ENCODE measurements at places on chromosomes 6 and 20.

GRCh38 chr6:13015379-13015681, 298.8 kb downstream of the PHACTR1 start:
- DNase-seq, result no peak

DNA sequence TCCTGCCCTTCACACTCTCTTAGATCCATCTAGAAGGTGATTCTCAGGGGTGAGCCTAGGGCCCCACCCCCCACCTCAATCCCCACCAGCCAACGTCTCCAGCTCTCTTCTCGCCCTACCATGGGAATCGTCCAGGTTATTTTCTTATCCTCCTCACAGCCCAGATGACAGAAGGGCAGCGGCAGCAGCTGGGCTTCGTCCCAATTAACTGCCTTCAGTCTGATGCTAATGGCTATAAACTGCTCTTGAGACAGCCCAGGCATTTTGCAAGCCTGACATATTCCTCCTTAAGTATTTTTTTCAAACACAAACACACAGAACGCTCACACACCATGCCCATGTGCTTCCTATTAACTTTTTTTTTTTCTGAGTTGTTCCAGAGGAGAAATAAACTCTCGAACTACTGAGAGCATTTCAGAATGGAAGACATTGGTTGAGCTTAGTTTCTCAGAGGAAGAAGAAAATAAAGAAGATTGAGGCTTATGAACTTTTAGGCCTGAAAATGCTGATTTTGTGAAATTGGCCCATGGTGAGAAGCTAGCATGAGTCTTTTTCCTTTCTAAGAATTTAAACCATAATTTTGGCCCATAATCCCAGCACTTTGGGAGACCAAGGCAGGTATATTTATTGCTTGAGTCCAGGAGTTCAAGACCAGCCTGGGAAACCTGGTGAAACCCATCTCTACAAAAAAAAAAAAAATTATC, 124.6 kb downstream of the EYA2 start:
- peak; percentile 42 for DNase-seq

DNA sequence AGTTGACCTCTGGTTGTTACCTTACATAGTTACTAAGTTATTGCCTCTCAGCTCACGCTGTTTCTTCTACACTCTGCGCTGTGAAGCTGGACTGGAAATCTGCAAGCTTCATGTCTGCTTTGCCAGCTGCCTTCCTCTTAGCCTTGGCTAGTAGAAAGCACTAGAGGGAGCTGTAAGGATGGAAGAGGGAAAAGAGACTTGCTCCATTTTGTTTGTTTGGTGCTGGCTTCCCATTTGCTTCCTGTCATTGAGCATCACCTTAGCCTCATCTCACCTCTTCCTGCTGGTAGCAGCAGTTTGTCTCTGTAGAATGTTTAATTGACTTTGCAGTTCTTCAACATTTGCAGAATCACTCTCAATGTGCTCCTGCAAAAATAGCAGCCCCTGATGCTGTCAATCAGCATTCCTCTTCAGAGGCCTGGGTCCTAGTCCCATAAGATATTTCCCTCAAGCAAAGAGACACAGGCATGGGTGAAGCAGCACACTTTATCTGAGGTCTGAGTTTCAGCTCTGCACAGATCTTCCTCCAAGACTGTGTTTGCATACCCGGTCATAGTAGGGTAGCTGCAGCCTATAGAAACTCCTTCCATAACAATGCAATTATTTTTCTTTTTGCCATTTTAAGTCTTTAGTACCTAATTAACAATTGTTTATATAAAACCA, 302.2 kb upstream of the EPHA7 start:
- no peak for DNase-seq

DNA sequence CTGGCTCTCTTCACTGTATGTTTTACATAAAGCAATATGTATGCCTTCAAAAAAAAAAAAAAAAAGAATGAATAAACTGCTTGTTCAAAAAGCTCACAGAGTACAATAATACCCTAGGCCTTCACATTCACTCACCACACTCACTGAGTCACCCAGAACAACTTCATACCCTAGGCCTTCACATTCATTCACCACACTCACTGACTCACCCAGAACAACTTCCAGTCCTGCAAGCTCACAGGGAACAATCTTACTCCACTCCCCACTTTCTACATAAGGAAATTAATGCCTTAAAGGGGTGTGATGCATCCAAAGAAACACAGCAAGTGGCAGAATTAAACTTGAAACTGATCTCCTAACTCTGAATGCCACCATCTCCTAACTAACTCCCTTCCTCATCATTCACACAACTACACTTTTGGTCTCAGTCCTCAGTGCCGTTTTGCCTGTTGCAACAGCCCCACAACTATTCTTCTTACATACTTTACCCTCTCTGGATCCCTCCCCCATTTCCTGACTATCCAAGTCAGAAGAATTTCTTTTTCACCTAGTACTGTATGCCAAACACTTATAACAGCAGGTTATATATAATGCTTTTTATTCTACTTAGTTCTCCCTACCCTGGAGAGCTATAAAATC, 34.2 kb downstream of the NHSL1 start:
- no peak for DNase-seq

DNA sequence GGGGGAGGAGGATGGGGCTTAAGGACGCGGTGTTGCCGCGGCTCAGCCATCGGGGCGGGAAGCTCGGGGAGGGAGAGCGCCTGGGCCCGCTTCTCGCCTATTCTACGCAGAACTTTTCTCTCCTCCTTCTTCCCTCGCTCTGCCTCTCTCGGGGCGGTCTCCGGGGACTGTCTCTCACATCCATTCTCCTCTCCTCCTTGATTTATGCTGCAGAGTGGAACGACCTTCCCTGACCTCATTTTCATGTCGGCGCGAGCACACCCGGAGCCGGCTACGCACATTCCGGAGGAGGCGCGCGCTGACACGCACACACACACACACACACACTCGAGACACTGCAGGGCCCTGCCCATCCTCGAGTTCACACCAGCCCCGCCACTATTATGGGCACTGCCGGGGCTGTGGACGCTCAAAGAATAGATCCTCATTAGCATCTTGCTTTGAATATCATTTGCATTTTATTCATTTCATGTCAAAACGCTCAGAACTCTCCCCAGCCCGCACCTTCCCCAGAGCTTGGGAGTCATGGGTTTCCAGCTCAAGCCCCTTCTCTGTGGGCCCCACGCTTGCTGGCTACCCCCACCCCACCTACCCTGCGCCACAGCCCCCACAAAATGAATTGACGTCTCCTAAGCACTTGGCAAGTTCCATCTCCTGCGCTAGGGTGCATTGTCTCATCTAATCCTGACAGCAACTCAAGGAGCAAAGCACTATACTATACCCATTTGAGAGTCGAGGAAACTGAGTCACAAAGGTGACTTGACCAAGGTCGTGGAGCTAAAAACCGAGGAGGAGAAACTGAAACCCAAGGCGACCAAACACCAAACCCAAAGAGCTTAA, 36.8 kb downstream of the NCR2 start:
- DNase-seq, result peak; percentile 32
